ENCODE measurements at places on chromosomes 13 and 19.
A peak's percentile ranks its signal among the peaks of the same experiment; 100 is the strongest.

GRCh38 chr13:29716493-29716892 is 121.0 kb upstream of the SLC7A1 start:
- no peak for DNase-seq

- no peak for DNase-seq
Measured at GRCh38 chr13:30021611-30022010, 171.2 kb upstream of the UBL3 start.

DNA sequence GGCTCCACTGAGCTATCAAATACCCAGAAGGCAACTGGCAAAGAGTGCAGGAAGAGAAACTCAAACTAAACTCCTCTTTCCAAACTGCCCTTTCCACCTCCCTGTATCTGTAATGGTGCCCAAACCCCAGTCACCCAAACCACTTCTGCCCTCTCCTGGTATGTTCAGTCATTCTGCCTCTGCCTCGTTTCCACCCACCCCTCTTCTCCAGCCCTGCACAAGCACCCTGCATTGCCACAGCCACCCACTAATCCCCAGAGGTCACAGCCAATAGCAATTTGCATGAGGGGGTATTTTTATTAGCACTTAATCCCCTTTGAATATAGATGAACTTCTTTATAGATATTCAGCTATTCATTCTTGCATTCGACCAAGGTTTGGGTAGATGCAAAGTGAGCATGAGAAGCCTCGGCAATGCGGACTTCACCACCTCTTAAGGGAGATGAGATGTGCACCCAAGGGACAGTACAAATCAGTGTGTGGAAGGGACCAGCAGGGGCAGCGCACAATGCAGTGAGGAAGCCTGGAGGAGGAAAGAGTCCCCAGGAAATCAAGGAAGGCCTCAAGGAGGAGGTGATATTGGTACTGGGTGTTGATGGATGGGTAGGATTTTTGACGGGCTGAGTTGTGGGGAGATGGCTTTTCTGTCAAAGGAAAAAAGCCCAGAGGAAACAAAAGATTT is 12.4 kb downstream of the TMEM272 start:
- DNase-seq, result peak; percentile 14

DNA sequence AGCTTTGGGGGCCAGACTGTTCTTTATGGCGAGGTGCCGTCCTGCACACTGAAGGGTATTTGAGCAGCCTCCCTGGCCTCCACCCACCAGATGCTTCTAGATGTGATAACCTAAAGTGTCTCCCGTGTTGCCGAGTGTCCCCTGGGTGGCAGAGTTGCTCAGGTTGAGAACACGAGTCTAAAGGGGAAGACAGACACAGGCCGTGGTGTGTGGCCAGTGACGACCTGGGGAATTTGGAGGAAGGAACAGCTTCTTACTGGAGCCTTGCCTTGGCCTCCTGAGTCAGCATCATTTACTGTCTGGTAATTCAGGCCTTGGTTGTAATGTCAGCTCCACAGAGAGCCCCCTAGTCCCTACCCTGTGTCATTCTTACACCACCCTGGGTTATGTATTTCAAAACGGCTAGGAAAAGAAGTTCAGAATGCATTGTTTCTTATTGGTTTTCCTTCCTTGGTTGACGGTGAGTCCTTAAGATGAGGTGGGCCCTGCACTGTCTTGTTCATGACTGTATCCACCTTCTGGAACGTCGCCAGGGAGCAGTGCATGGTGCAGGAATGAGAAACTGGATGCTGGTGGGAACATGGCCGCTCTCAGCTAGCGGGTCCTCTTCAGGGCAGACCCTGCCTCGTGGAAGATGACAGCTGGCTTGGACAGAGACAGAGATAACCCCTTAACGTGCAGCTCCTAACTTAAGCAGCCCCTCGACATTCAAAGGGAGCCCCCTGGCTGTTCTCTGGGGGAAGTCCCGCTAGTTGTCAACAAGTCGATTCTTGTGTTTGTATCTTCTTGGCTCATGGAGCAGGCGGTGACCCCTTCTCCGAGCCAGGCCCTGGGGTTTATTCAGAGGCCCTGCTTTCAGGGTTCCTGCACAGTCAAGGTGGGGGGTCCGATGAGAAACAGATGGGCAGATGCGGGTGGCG is 7.2 kb downstream of the SIN3B start:
- no peak for DNase-seq

- DNase-seq, result no peak
Measured at GRCh38 chr13:109593230-109593629, 193.2 kb downstream of the IRS2 start.

DNA sequence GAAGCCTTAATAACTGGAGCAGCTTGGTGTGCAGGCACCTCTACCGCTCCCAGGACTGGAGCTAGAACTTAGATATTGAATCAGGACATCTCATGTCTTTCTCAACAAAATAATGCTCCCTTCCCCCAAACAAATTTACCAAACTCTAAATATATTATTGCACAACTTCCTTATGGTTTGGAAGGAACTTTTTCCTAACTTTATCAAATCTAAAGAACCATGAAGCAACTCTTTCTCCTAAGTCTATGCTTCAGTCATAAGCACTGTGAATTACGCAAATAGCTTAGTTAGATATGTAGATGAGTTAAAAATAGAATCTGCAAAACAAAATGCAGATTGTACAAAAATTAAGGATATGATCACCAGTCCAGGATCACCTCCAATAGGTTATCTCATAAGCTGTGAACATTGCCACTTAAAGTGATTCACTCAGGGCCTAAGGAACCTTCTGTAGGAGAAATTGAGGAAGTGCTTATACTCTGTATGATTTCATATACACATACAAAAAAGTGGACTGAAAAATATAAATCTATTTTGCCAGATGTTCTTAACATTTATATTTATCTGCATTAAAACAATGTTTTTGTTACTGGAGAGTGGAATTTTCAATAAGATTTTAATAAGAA is 20.4 kb upstream of the MAB21L1 start:
- no peak for DNase-seq

GRCh38 chr13:105572401-105572800 is 963.1 kb downstream of the EFNB2 start:
- peak; percentile 24 for DNase-seq
